T-helper 2 cell (primary cell): ENCODE measurements at places on chromosomes 2 and 18.

GRCh38 chr2:169513926-169514325, 4.4 kb downstream of the KLHL41 start:
- DNase-seq, result no peak

DNA sequence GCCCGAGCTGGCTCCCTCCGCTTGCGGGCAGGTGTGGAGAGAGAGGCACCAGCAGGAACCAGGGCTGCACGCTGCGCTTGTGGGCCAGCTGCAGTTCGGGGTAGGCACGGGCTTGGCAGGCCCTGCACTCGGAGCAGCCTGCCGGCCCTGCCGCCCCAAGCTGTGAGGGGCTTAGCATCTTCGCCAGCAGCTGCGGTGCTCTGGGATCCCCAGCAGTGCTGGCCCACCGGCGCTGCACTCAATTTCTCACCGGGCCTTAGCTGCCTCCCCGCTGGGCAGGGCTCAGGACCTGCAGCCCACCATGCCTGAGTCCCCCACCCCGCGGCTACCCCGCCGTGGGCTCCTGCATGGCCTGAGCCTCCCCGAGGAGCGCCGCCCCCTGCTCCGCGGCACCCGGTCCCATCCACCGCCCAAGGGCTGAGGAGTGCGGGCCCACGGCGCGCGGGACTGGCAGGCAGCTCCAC, 434.4 kb upstream of the RGPD4 start:
- no peak for DNase-seq

GRCh38 chr18:10405816-10406663, 48.4 kb upstream of the APCDD1 start:
- no peak for DNase-seq

- no peak for DNase-seq
Observed at GRCh38 chr2:84801811-84802210, 79.1 kb downstream of the TRABD2A start.

DNA sequence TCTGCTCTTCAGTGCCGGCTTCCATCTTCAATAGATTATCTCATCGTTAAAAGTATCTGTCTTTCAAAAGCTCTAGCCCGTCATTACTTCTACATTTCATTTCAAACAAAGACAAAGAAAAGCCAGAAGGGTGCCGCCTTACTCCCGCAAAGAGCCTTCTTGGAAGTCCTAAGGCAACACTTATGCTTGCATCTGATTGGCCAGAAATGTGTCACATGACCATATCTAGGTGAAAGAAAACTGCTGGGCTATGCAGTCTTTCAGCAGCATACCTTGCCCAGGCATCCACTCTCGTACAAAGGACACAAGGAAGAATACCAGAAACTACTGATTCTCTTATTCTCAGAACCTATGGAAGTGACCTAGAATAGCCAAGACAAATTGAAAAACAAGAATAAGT, 217.1 kb upstream of the SLC35G4 start:
- no peak for DNase-seq

GRCh38 chr18:79608069-79608468, 71.5 kb upstream of the CTDP1 start:
- no peak for DNase-seq

- no peak for DNase-seq
Observed at GRCh38 chr2:232871418-232871834, 1.4 kb downstream of the SNORC start.

DNA sequence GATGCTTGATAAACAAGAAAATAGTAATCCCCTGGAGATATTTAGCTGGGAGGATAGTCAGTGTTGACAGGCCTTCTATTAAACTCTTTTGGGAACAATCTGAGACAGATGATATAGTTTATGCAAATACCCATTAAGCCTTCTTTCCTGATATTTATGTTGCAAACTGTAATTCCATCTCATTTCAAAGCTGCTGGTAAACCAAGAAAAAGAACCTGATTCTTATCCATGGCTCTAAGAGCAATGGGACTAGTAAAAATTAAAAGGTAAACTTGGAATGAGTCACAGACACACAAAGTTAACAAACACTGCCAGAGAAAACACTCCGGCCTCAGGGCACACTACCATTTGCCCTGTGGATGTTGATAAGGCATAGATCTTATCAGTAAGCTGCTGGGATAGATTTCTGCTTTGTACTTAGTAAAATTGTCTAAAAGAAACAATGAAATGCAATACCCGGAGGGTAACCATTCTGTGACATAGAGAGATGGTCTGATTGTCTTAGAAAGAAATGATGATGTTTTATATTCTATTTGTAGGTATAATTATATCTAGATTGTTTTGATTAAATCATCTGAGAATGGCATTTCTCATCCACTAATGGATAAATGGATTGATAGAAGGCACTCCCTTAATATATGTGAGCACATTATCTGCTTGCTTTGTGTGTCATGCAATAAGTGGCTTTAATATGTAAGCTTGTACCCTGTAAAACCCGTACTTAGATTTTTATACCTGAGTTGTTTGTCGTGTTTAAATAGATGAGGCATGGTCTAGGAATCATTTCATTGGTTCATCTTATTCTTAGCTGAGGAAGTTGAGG, 13.2 kb downstream of the GALR1 start:
- no peak for DNase-seq

- no peak for DNase-seq
Observed at GRCh38 chr2:229993236-229993635, 70.9 kb downstream of the FBXO36 start.

DNA sequence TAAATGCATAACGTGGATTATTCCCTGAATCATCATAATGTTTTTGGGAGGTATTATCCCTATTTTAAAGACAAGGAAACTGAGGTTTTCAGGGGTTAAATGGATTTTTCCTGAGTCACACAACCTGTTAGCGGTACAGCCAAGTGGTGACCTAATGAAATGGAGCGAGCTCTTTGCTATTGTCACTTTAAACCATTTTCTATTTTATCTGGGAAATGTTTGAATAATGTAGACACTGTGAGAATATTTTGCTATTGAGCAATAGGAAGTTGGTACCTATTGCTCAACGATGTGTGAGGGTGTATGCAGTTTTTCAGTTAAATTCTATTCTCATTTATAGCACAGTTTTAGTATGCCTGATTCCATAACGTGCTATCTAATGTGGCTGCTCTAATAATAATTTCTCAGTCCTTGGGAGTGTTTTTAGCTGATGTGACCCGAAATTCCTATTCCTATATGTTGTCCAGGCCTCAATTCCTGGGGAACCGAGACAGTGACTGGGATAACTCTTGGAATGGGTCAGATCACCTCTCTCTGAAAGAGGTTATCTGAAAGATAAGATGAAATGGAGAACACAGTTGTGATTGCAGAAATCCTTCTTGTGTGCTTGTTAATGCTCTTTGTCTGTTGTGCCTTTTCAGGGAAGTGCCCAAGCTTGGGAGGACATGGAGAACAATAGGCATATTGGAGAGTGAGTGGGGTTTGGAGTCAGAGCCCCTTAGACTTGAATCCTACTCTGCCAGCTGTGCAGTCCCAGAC, 38.4 kb downstream of the ABCB11 start:
- no peak for DNase-seq

GRCh38 chr2:19916385-19916950, 14.7 kb upstream of the TTC32 start:
- DNase-seq, result no peak

- no peak for DNase-seq
Observed at GRCh38 chr18:37385846-37386778, 179.5 kb downstream of the CELF4 start.

- no peak for DNase-seq
Observed at GRCh38 chr18:950882-951495, 46.3 kb downstream of the ADCYAP1 start.

GRCh38 chr18:79912994-79913831, 38.2 kb downstream of the SLC66A2 start:
- DNase-seq, result no peak

DNA sequence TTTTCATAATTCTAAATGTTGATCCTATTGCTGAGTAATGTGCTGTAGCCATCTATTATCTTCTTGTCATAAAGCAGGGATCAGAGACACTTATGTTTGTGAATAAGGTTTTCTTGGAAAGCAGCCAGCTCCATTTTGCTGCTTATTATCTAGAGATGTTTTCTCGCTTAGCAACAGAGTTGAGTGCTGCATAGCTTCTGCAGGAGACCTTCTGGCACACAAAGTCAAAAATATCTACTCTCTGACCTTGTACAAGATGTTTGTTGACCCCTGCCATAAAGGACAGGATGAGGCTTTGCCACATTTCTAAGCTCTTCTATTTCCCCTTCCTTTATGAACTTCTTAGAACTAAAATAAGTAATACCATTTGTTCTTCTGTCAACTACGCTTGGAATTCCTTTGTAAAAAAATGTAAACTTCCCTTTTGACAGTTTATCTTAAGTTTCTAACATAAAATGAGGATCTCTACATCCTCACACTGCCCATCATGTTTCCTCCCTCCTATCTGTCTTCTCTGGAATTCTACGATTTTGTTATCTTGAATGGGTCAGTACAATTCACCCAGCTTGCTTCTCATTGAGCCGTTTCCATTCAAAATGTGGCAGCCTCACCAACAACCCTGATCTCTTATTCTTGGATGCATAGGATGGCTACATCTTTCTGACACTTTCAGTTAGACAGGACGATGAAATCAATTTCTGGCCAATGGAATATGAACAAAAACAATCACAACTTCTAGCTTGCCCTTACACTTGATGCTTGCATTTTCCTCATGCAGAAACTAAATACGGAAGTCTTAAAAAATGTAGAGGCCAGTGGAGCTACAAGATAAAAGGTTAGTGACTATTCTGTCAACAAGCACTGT, 1377.0 kb downstream of the SUCLG1 start:
- DNase-seq, result no peak

GRCh38 chr2:173394091-173394974, 39.7 kb downstream of the CDCA7 start:
- DNase-seq, result no peak

GRCh38 chr18:74876630-74877243, 279.1 kb downstream of the ZNF407 start:
- no peak for DNase-seq

- DNase-seq, result no peak
Observed at GRCh38 chr2:99032001-99032400, 96.0 kb upstream of the CRACDL start.
